ENCODE measurements at places on chromosomes 4 and X.

GRCh38 chr4:11259837-11260236 is 168.9 kb downstream of the HS3ST1 start:
- DNase-seq, result no peak

DNA sequence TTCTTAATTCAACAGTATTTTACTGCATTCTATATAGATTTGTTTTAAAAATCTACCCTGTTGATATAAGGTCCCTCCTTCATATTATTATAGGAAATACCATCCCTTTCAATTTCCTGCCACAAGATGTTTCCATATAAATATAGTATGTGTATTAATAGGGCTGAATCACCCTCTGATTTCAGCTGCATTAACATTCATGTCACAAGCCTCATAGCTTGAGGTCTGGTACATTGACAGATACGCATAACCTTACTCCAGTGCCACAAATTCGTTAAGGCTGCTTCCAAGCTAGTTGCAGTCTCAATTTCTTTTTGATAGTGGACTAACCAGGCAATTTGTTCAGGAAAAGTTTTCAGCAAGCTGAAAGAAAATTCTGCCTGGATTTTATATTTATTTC is 128.4 kb downstream of the KLHL34 start:
- no peak for DNase-seq

GRCh38 chrX:38124000-38124399 is 96.7 kb downstream of the SRPX start:
- no peak for DNase-seq

- DNase-seq, result no peak
Observed at GRCh38 chrX:1417921-1418771, 26.2 kb upstream of the SLC25A6 start.

GRCh38 chr4:41957634-41958033 is 22.4 kb downstream of the TMEM33 start:
- no peak for DNase-seq

- DNase-seq, result no peak
Observed at GRCh38 chrX:114508756-114509155, 75.1 kb upstream of the HTR2C start.

DNA sequence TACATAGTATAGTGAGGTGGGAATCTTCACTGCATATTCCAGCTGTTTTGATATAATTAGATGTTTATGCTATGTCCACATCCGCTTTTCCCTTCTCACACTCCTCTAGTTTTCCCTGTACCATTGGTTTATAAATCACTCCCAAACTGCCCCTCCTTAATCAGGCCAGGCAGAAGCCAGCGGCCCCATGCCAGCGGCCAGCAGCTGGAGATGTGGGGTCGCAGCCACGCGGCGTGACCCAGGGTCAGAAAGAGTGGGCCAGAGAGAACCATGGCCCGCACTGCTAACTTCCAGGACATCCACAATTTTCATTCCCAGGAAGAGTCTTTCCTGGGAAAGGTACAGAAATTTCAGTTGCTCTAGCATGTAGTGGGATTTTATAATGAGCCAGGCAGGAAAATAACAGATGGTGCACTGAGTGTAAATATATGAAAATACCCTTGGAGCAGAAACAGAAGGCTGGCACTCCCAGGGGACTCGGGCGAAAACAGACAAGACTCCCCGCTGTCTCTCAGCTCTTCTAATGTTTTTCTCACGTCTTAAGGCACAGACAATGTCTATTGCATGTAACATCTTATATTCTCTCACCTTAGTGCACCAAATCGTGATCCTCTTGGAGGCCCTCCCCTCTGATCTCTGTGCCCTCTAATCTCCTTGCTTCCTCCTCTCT is 145.9 kb upstream of the ZFP42 start:
- no peak for DNase-seq

GRCh38 chr4:160836431-160836830 is 1327.4 kb downstream of the FSTL5 start:
- DNase-seq, result no peak

DNA sequence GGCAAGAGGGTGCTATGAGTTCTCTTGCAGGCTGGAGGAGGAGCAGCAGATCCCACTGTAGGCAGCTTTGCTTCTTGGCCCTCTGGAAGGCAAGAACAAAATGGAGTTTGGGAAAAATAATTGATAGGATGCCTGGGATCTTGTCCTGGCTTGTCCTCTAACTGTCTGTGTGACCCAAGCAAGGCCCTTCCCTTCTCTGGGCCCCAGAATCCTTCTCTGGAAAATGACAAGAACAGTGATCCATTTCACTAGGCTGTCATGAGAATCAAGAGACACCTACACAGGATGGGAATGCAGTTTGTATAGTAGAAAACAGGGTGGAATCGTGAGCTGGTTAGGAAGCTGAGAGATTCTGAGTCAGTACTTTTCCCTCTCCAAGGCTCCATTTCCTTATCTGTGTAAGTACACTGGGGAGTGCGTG is 133.3 kb downstream of the PJA1 start:
- DNase-seq, result no peak

- no peak for DNase-seq
Observed at GRCh38 chr4:104866809-104867208, 279.9 kb upstream of the TET2 start.

DNA sequence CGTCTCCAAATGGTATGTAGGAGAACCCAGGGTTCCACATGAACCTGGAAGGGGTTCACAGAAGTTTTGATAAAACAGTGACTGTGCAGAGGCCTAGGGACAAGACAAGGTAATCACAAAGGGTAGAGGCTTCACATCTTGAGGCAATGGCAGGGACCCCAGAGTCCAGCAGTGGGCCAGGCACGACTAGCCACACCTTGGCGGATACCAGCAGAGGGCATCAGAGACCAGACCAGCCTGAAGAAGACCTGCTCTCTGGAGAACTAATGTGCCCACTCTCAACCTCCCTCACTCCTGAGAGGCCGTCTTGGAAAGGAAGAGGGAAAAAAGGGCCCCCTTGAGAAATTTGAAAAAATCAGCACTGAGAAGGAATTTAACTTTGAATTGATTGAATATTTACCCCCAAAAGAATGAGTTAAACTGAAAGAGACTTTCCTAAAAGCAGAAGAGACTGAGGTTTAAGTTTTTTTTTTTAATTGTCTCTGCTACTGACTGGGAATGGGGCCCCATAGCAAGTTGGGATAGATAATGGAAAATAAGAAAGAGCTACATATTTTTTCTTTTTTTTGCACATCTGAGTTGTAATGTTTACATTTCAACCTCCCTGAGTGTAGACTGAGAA is 243.8 kb upstream of the JADE1 start:
- DNase-seq, result peak; percentile 42

DNA sequence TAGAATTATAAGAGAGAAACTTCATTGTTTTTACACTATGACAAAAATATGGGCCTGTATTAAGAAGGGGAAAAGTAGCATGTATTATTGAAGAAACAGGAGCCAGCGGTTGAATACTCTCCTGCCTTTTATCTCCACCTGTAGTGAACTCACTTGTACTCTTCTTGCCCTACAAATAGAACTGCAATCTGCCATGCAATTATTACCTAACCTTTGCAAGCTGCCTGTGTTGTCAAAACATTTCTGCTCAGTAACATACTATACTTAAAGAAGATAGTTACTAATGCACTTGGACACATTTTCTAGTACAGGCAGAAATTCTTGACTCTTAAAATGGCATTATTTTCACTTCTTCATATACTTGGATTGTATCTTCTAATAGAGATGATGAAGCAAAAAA is 818.4 kb upstream of the GRID2 start:
- no peak for DNase-seq

- DNase-seq, result no peak
Observed at GRCh38 chrX:74949717-74950116, 24.5 kb upstream of the NEXMIF start.

- DNase-seq, result peak; percentile 30
Observed at GRCh38 chr4:80207172-80207583, 9.9 kb downstream of the PRDM8 start.

DNA sequence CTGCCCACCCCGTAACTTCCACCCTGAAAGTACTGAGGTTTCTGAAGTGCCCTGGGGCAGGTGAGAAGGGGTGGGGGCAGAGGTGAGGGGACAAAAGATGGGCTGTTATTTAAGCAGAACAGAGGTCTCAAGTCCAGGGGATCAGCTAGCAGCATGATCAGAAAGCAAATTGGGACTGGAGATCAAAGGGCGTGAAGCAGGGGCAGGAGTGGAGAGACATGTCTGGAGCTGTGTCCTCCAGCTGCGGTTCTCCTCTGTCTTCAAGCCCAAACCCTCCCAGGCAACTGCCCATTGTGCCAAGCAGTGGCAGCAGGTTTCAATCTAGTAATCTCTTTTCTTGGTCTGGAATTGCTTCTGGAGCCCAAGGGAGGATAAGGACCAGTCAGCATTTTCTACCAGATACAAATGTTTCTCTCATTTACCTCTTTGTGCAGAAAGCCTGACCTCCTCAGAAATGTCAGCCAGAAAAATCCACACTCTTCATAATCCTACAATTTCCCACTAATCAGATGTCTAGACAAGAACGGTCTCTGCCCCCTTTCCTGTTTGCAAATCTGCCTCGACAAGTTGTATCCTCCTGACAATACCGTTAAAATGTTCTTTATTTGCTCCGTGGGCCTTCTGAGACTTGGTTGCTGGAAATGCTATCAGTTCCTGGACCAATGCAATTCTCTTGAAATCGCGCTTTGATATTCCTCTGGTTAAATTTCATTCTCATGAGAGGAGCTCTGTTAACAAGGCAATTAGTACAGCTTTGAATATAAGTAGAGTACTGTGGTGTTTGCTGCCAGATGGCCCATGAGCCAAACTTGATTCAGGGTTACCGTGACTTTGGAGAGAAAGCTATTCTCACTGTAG is 23.2 kb upstream of the RASL11B start:
- DNase-seq, result peak; percentile 30

- DNase-seq, result no peak
Observed at GRCh38 chr4:6313216-6313615, 43.6 kb downstream of the WFS1 start.

- DNase-seq, result peak; percentile 75
Observed at GRCh38 chrX:39736216-39737211, 361.2 kb downstream of the BCOR start.

- DNase-seq, result peak; percentile 36
Observed at GRCh38 chr4:147479786-147480185, 1.1 kb upstream of the EDNRA start.

DNA sequence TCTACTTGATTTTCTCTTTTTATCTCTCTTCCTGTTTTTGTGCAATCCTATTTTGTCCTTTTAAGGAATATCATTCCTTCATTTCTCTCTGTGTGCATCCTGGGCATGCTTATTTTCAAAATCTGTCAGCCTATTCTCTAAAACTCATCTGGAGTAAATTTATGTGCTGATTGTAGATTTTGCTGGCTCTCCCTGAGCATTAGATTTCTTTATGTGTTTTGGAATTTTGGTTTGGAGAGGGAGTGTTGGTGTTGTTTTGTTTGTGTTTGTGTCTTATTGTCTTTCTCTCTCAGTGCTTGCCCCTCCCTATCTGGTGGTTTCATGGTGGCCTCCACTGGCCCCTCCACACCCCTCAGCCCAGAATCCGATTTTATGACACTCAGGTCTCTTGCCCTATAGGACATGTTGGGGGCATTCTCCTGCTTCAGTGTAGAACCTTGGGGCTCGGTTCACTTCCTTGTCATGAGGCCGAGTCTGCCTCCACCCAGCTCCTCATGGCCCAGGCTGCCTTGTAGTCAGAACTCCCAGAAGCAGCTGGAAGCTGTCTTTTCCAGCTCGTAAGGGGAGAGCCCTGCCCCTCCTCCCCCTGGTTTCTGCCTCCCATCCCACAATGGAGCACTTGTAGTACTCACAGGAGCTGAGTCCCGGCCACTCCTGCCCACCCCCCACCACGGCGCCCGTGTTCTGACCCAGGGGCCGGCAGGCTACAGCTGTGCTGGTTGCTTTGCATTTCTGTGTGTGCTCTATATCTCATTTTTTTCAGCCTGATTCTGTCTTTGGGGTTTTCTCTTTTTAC is 24.5 kb upstream of the PJA1 start:
- peak; percentile 54 for DNase-seq

DNA sequence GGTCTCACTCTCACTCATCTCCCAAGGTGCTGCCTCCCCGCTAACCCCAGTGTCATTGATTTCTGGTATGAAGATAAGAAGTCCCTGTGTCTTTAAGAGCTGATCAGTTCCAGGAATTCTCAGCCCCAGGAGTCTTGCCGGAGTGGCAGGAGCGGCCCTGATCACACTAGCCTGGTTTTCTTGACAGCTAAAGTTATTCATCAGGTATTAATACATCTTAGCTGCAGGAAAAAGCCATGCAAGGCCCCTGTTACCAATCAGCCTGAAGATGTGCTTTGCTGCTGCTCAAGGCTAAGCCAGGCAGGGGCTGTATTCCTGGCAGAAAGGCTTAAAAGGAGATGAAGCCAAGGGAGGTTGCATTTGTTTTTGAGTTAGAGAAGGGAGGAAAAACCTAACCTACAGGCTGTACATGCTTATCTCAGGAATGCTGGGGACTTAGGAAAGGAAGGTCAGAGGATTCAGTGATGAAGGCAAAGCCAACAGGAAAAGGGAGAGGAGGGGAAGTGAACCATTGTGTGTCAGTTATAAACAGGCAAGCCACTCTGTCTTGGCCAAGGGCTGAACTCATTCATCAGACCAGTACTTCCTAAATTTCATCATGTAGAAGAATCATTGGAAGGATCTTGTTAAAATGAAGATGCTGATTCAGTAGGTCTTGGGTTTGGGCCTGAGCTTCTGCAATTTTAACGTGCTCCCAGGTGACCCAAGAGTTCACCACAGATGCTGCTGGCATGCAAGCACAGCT is 8.6 kb downstream of the SRPX start:
- DNase-seq, result no peak

DNA sequence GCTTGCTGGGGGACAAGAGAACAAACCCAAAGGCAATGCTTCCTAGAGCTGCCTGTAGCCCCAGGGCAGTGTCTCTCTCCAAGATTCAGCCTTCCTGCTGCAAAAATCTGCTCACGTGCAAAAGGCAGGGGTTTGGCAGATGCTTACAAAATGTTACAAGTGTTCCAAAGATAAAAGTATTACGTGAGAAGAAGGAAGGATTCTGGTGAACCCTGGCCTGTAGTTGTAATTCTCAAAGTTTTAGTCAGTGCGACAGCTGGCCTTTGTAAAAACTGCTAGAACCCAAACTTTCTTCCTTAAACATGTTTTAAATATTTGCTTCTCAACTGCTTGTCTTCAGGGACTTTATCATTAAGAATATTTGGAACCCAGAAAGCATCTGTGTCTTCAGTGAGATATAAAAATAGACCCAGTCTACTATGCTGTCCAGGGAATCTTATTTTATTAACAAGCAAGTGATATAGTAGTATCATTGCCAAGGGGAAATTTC is 232.3 kb downstream of the FRMPD4 start:
- peak; percentile 26 for DNase-seq

DNA sequence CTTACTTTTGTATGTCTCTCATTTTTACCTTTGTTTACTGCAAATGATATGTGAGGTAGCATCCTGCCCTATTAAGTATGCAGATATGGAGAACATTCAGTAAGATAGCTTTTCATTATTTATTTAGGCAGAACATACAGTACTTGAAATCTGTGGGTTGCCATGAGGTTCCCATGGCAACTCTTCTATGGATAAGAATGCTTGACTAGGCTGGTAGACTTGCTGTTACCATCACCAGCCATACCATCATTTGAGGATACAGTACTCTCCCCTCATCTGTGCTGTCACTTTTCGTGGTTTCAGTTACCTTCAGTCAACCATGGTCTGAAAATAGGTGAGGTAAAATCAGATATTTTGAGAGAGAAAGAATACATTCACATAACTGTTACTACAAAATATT is 56.7 kb downstream of the NAF1 start:
- DNase-seq, result no peak

GRCh38 chr4:85854546-85854945 is 379.6 kb downstream of the ARHGAP24 start:
- no peak for DNase-seq
